ENCODE measurements at places on chromosomes 1 and 21.

DNA sequence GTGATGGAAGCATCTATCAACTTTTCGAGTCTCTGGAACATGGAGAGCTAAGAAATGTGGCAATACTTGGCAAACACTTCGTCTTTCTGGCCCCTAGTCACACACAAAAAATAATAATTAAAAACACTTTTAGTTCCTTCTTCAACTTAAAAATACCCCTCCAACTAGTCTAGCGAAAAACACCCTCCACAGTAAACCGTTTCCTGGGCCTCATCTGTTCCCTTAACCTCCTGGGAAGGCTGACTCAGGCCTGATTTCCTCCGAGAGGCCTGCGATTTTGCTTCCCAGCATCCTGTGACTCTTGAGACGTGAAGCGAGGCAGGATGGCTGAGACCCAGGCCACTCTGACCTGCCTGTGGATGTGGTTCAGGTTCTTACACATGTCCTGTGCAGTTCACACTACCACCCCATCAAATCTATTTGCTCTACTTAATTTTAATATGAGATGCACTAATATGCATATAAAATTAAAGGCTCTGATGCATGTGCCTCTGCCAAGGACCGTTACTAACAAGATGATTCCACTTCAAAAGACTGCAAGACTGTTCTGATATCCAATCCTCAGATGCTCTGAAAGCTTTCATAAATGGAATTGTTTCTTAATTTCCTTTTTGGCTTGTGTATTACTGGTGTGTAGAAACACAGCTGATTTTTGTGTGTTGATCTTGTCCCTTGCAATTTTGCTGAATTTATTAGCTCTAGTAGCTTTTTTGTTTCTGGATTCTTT lies 3.5 kb downstream of the NAV1 start:
- no peak for DNase-seq

GRCh38 chr1:50697440-50698421 lies 262.3 kb downstream of the FAF1 start:
- DNase-seq, result no peak

- peak; percentile 35 for DNase-seq
These were observed 41.0 kb downstream of the LDLRAD2 start for GRCh38 chr1:21853131-21853427.

DNA sequence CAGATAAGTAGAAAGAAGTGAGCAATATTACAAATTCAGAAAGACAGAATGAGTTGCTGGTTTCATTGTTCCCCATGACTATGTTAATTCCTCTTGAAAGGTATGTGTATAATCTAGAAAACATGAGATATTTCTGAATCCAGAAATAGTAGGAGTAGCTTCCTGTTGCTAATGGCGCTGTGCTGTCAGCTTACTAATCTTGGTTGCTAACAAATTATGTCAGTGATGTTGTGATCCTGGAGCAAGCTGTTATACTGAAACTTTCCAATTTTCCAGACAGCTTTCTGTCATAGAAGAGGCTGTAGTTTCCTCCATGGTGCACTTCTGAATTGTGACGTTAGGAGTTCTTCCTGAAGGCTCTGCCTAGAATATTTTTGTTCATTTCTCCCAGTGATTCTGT lies 372.3 kb downstream of the USP25 start:
- DNase-seq, result no peak

GRCh38 chr1:209831615-209832014 lies 3.8 kb downstream of the UTP25 start:
- DNase-seq, result no peak

- no peak for DNase-seq
These were observed 237.4 kb downstream of the CENPF start for GRCh38 chr1:214840356-214840755.

- no peak for DNase-seq
These were observed 2.9 kb downstream of the QSOX1 start for GRCh38 chr1:180157576-180158057.

- DNase-seq, result no peak
These were observed 20.7 kb upstream of the STX12 start for GRCh38 chr1:27752360-27752759.

GRCh38 chr1:157403608-157404007 lies 148.7 kb downstream of the FCRL5 start:
- DNase-seq, result peak; percentile 9

DNA sequence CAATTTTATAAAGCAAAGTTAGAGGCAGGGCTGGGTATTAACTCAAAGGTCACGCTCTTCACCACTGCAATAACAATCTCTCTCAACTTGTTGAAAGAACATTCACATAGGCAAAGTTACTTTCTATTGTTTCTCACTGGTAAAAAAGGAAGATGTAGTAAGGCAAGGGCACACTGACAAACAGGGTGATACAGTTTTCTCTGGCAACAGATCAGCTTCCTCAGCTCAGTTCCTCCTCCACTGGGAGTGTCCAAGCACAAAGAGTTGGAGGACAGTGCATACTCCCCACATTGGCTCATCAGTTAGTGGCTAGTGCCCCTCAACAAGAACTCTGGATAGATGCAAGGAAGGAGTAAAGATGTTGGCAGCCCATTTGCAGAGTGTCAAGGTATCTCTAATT lies 3.7 kb downstream of the PLPPR4 start:
- DNase-seq, result no peak

- no peak for DNase-seq
These were observed 51.2 kb downstream of the RGS4 start for GRCh38 chr1:163120372-163120771.
